Neuronal stem cell (in vitro differentiated cells): ENCODE measurements at places on chromosomes 7 and 10.

- no peak for DNase-seq
Measured at GRCh38 chr7:83617858-83618257, 31.1 kb downstream of the SEMA3E start.

DNA sequence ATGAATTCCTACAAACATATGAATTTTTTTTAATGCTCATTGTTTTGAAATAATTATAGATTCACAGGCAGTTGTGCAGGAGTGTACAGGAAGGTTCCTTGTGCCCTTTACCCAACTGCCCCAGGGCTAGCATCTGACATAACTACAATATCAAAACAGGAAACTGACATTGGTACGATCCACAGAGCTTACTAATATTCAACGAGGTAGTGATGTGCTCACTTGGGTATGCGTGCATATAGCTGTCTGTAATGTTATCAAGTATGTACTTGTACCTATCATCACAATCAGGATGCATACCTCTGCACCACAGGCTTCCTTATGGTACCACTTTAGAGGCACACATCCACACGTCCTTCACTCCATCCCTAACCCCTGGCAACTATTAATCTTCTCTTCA is 68.3 kb downstream of the BMS1 start:
- DNase-seq: no peak

- no peak for DNase-seq
Measured at GRCh38 chr7:47216439-47216838, 365.5 kb downstream of the TNS3 start.

DNA sequence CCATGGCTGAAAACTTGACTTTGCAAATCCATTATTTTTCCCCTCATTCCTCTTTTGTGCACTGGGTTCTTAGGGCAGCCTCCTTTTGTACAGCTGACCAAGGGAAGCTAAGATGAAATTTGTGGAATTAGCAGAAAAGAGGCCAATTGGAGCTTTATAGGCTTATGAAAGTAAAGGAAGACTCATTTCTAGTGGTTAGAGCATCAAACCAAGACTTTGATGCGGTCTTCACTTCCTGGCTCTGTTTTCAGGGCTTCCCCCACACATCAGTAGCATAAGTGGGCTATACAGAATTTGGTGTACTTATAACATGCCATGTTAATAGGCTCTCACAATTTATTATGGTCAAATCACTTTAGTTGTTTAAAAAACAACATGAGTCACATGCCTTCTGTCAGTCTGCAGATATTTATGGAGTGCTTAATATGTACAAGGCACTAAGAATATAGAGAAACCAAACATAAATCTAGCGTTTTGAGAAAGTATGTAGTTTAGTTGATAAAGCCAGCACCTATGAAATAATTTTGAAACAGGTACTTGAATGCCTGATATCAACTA is 5.7 kb downstream of the AUTS2 start:
- DNase-seq: no peak

DNA sequence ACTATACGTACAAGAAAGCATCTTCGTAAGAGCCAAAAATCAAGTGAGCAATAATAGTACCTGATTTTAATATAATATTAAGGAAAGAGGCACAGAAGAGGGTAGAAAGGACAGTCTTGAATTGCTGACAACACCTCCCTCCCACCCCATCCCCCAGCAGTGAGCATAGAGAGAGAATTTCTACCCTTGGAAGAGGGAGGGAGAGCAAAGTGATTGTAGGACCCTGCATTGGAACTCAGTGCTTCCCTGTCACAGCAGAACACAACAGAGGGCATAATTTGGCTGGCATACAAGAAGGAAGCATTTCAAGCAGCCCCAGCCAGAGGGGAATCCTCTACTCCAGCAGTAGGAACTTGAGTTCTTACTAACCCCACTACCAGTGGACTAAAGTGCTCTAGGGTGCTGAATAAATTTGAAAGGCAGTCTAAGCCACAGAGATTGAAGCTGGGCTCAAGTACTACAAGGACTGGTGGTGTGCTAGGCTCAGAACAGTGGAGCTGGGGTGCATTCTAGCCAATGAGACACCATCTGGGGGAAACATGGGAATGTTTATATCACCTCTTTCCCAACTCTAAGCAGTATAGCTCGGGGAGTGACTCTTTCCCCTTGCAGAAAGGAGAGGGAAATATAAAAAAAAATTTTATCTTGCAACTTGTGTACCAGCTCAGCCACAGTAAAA is 44.2 kb downstream of the PCLO start:
- no peak for DNase-seq

GRCh38 chr10:111275091-111275490 is 198.3 kb downstream of the ADRA2A start:
- no peak for DNase-seq
